ENCODE measurements at places on chromosomes 7 and 10. TPM values are rescaled to one million over a fixed set of nuclear protein-coding genes. Genes with fewer than 3 reads are reported as not detected.

DNA sequence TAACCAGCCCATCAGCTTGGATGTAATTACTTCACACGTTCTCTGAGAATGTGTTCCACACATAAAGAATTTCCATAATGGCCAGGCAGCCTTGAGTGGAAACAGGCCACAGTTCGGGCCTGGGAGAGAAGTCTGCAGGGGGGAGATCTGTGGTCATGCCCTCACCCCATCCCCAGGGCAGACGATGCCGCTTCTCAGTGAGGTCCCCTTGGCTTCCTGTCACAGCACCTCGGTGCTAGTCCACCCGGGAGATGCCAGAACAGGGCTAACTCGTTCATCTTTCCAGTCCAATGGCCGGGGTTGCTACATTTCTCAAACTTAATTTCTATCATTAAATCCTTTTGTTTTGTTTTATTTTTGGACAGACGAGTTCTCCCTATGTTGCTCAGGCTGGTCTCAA lies 624.1 kb downstream of the PTPRN2 start:
- DNase-seq = no peak

DNA sequence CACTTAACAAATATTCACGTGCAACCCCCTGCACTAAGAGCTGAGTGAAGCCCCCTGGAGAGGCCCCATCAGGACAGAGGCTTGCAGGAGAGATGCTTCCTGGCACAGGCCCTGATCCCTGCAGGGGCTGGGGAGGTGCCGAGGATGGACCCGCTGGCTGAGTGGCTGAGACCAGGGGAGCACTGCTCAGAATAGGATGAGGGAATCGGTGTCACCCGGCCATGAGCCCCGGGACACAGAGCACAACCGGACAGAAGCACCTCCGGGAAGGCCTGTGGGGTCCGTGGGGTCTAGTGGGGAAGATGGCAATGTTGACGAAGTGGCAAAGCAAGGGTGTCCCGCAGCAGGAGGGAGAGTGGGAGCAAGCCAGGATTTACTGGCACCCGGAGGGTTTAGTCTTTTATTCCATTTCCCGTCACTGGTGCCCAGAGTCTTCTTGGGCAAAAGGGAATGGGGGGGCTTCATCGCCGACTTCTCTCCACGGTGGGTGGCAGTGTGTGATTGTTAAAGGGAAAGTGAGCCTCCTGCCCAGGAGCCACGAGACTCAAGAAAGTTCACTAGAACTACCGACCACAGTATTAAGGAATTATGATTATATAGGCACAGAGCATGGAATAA lies 140.7 kb downstream of the ADARB2 start:
- no peak for DNase-seq

- DNase-seq = no peak
Measured at GRCh38 chr7:125934955-125935354, 1005.3 kb upstream of the POT1 start.

GRCh38 chr7:659306-659847 lies 67.1 kb upstream of the DNAAF5 start:
- no peak for DNase-seq

DNA sequence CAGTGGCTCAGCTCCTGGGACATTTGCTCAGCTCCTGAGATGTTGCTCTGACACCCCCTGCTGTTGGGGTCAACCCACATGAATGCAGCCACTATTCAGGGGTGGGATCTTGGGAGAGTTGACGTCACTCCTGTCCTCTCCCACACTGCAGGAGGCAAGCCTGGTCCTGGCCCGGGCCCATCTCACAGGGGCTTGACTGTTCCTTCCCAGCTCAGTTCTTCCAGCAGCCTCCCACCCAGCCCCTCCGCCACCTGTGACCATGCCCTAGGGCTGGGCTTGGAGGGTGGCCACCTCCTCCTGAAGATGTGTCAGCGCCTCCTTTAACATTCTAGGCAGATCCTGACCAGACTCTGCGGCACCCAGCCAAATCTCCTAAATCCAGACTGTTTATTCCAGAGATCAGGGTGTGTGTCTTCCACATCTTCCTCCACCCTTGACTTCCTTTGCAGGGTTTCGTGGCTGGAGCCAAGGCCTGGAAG lies 19.1 kb upstream of the OPALIN start:
- DNase-seq = no peak

TMEM140 gene
- 0.14 TPM for total RNA-seq

GRCh38 chr7:138892812-138893211 lies 88.4 kb downstream of the KIAA1549 start:
- DNase-seq = no peak

- DNase-seq = no peak
Measured at GRCh38 chr10:128952856-128953255, 514.2 kb upstream of the MGMT start.

COL1A2 gene
- 81.2 TPM for total RNA-seq

MRC1 gene
- total RNA-seq = 0.46 TPM

DNA sequence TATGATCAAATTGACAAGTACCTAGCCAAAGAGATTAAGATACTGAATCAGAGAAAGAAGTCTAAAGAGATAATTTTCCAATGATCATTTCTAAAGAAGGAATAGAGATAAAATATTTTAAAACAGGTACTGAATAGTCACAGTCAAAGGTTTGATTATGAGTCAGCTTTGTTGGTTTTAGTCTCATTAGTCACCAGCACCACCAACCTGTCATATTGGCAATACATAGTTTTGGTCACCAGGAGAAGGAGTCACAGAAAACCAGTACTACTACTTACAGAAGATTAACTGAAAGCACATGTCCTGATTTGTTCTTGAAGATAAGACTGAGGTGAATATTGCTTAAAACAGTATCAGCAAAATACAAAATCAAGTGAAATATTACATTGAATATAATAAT lies 34.6 kb downstream of the ZEB1 start:
- DNase-seq = no peak

C7orf33 gene
- total RNA-seq = not detected

Data from WTC11 (cell line).